Small intestine (tissue), 16 donors: ENCODE measurements at places on chromosomes 7 and 10.

DNA sequence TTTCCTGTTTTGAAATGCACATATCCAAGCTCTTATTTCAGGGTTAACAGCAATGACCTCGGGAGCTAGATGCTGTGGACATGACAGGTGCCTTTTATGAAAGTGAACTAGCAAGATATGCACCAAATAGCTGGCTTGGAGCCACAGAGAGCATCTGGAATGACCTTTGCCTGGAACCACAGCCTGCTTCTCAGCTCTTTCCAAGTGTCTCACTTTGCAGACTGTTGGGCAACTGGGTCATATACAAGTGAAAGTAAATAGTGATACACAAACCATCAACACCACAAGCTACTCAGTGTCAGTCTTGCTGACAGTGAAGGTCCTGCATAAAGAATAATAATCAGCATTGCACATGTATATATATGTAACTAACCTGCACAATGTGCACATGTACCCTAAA, 183.5 kb downstream of the RNF133 start:
- H3K27ac ChIP-seq, result no peak overlapping the region
- no peaks in the 10 kb centered on the region for H3K36me3 ChIP-seq
- peak; percentile 83 for DNase-seq

GRCh38 chr10:75406462-75407223, 5.1 kb upstream of the ZNF503 start:
- no peaks in the 10 kb centered on the region for H3K27me3 ChIP-seq
- no peak overlapping the region for H3K27ac ChIP-seq
- no peaks in the 10 kb centered on the region for H3K36me3 ChIP-seq
- H3K4me3 ChIP-seq, result no peak overlapping the region
- no peaks in the 10 kb centered on the region for H3K4me1 ChIP-seq
- no peak for DNase-seq

DNA sequence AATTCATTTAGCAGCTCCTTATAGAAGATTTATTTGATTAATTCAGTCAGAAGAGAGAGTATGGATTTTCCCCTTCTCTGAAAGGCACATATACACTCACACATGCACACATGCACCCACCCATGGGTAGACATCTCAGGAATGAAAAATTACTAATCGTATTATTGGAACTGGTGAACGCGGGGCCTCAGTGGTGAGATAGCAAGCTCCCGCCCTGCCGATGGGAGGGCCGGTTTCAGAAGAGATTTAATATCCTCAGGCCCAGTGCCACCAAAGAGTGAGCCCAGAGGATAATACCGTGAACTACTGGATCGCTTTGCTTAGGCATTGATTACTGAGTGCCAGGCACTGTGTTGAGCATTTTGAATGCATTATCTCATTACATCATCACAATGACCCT, 38.0 kb upstream of the EMX2 start:
- no peaks in the 10 kb centered on the region for H3K4me1 ChIP-seq
- H3K27me3 ChIP-seq, result peaks cover 3% of the 10 kb centered on the region
- DNase-seq, result no peak
- H3K36me3 ChIP-seq, result no peaks in the 10 kb centered on the region
- no peak overlapping the region for H3K4me3 ChIP-seq

GRCh38 chr10:130491693-130492050, 355.5 kb downstream of the GLRX3 start:
- H3K27me3 ChIP-seq, result no peaks in the 10 kb centered on the region
- no peak for DNase-seq
- no peaks in the 10 kb centered on the region for H3K36me3 ChIP-seq

DNA sequence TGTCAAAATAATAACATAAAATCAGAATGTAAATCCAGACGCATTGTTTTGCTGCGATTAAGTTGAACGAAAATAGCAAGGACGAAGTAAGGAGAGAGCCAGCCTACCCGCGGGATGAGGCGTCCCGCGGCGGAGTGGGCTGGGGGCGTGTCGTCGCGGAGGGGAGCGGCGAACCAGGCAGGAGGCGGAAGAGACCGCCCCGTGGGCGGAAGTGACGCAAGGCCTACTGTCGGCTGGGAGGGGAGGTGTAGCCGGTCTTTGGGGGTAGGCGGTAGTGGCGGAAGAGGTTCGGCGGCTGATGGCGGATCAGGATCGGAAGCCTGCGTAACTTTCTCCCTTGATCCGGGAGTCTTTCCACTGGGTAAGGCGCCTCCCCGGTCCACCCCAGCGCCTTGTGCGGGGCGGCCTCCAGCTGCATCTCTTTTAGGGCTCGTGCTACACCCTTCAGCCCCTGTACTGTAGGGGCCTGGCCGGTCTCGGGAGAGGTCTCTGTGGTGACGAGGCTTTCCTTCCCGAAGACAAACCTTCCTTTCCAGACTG, at the start of gene TAX1BP1:
TAX1BP1 (plus strand) TSS at position 254 of the 540 bp plus-strand sequence. CDS start 8,363 bp downstream, outside the sequence.
- H3K36me3 ChIP-seq, result no peaks in the 10 kb centered on the region
- peak within 1 kb of the TSS; percentile 92 for H3K4me3 ChIP-seq
- H3K27me3 ChIP-seq, result no peaks in the 10 kb centered on the region
- DNase-seq, result peak; percentile 96

- H3K27me3 ChIP-seq, result no peaks in the 10 kb centered on the region
- no peak overlapping the region for H3K27ac ChIP-seq
- H3K4me1 ChIP-seq, result no peaks in the 10 kb centered on the region
These were observed 780.3 kb downstream of the SUGCT start for GRCh38 chr7:40915071-40915470.

DNA sequence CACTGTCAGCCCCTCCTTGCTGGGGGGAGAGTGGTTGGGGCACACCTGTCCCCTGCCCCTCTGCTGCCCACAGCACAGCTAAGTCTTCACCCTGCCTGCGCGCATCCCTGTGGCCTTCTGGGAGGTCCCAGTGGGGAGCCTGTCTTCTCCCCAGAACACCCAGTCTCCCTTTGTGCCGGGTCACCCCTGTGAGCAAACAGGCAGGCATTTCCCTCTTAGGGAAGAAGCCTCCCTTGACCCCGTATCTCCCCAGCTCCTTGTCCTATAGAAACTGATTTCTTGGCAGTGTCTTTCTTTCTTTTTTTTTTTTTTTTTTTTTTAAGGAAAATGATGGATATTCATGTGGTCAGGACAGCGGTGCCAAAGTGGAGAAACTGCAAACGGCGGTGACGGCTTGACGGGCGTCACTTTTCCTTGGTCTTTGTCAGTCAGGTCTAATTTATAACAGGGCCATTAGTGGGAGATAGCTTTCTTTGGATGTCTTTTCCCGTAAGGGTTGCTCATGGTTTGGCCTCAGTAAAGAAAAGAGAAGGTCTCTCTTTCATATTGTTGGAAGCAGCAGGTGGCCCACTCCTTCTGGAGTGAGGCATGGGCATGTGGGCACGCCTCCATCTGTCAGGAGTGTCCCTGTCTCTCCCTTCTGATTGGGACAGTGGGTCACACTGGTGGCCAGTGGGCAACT, 115.3 kb downstream of the NKX6-2 start:
- DNase-seq, result no peak
- no peak overlapping the region for H3K4me3 ChIP-seq
- H3K27ac ChIP-seq, result no peak overlapping the region

DNA sequence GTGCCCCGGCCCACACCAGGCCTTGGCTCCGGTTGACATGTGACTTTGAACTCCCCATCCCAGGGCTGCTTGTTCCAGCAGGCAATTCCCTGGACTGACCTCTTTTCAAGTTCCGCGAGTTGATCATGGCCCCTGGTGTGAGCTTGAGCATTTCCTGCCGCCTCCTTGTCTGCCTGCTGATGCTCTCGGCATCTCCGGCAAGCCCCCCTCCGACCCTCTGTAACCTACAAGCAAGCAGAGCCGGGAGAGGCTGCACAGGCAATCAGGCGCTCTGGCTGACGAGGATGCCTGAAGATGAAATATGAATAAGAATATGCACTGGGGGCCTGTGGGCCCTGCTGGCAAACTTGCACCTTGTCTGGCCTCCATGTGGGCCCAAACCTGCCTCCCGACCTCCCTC, 304.9 kb upstream of the MKI67 start:
- H3K27ac ChIP-seq, result no peak overlapping the region
- no peak overlapping the region for H3K4me3 ChIP-seq
- H3K4me1 ChIP-seq, result no peaks in the 10 kb centered on the region
- peaks cover 2% of the 10 kb centered on the region for H3K27me3 ChIP-seq
- H3K36me3 ChIP-seq, result no peaks in the 10 kb centered on the region
- no peak for DNase-seq

DNA sequence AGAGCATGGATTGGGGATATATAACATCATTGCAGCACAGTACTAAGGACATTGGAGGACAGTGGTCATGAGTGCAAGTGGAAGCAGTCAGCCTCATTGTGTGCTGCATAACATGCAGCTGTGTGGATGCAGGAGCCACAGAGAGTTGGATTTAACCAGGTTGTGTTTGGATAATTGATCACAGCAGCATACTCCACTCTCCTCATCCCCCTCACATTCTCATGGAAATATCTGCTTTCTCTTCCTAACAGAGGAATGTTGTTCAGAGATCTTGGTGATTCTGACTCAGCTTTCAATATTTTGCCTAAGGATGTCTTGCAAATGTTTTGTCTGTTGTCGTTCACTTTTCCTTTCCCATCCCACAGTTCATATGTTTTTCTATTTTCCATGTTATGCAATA, 31.8 kb upstream of the LSM8 start:
- H3K27ac ChIP-seq, result no peak overlapping the region
- H3K4me1 ChIP-seq, result no peaks in the 10 kb centered on the region
- H3K36me3 ChIP-seq, result no peaks in the 10 kb centered on the region
- no peak for DNase-seq
- H3K4me3 ChIP-seq, result no peak overlapping the region

GRCh38 chr10:129940617-129941198, 23.4 kb downstream of the EBF3 start:
- no peak overlapping the region for H3K27ac ChIP-seq
- H3K4me3 ChIP-seq, result no peak overlapping the region
- DNase-seq, result no peak
- no peaks in the 10 kb centered on the region for H3K27me3 ChIP-seq
- H3K36me3 ChIP-seq, result no peaks in the 10 kb centered on the region

DNA sequence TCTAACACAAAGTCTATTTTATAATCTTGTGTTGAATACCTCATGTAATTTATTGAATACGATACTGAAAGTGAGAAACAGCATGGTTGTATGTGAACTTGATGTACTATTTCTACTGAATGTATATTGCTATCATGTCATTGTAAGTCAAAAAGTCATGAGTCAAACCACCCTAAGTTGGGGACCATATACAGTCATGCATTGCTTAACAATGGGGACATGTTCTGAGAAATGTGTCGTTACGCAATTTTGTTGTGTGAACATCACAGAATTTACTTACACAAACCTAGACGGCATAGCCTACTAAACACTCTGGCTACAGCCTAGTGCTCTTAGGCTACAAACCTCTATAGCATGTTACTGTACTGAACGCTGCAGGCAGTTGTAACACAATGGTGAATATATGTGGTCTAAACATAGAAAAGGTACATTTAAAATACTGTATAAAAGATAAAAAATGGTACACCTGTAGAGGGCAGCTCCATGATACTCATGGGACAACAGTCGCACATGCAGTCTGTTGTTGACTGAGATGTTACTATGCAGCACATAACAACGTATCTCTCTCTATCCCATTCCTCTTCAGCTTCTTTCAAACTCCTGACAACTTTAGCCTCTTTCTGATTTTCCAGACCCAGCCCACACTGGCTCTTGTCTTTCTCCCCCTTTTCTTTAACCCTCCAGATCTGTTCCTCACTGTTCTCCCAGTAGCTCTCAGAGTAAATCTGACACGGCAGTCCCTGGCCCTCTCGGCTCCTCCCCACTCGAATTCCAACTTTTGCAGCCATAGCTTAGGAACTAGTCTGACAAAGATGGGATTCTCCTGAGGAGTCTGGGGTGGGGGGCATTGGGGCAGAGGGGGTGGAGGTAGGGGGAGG, 90.1 kb downstream of the SNX10 start:
- no peak overlapping the region for H3K4me3 ChIP-seq
- no peaks in the 10 kb centered on the region for H3K27me3 ChIP-seq
- no peaks in the 10 kb centered on the region for H3K36me3 ChIP-seq
- no peaks in the 10 kb centered on the region for H3K4me1 ChIP-seq

GRCh38 chr7:31716355-31716754, 29.3 kb downstream of the PPP1R17 start:
- H3K4me3 ChIP-seq, result no peak overlapping the region
- H3K4me1 ChIP-seq, result no peaks in the 10 kb centered on the region

DNA sequence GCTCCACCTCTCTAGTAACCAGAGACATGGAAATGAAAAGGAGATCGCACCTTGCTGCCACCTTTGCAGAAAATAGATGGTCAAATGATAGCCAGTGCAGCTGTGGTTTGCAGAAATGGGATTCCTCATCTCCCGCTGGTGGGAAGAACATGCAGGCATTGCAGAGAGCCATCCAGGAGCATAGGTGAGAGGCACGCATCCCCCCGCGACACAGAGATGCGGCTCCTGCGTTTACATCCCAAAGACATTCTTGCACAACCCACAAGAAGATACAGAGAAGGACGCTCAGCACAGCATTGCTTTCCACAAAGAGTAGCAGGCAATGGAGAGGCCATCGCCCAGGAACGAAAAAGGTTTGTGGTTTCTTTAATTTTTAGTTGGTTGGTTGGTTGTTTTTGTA, 56.2 kb downstream of the OAT start:
- no peak overlapping the region for H3K4me3 ChIP-seq
- no peaks in the 10 kb centered on the region for H3K36me3 ChIP-seq
- H3K27ac ChIP-seq, result no peak overlapping the region
- no peaks in the 10 kb centered on the region for H3K27me3 ChIP-seq
- no peaks in the 10 kb centered on the region for H3K4me1 ChIP-seq

GRCh38 chr10:110803830-110804338, 67.8 kb upstream of the PDCD4 start:
- peaks cover 6% of the 10 kb centered on the region for H3K4me1 ChIP-seq
- no peak overlapping the region for H3K4me3 ChIP-seq
- DNase-seq, result peak; percentile 73
- H3K36me3 ChIP-seq, result no peaks in the 10 kb centered on the region
- H3K27me3 ChIP-seq, result no peaks in the 10 kb centered on the region

DNA sequence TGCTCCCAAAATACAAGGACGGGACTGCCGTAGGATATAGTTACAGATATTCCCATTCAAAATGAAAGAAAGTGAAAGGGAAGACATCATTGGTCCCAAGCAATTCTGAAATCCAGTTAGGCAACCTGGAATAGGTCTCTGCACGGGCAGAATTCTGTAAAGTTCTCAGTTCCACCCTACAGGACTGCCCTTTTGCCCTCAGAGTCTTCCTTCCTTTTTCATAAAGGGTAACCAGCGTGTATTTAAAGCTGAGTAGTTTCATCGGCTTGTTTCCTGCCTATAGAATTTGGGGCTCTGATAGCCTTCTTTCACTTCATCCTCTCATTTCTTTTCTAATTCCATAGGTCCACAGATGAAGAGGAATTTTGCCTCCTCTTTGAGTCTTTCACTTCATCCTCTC, 20.0 kb downstream of the COPG2 start:
- no peaks in the 10 kb centered on the region for H3K27me3 ChIP-seq
- no peak overlapping the region for H3K27ac ChIP-seq
- H3K4me1 ChIP-seq, result no peaks in the 10 kb centered on the region
- H3K4me3 ChIP-seq, result no peak overlapping the region
